ENCODE measurements at places on chromosomes 7 and 10. TPM values are rescaled to one million over a fixed set of nuclear protein-coding genes. Genes with fewer than 3 reads are reported as not detected.

Gene TMEM130
- total RNA-seq, result not detected

Gene PTEN
- total RNA-seq, result 49.5 TPM

Gene DKK1
- total RNA-seq, result not detected

Gene ITPRID1
- total RNA-seq, result not detected

Gene IDI2
- not detected for total RNA-seq

Gene AGBL3
- total RNA-seq, result 2.5 TPM

Gene CACNA2D1
- total RNA-seq, result not detected

Gene LRMDA
- not detected for total RNA-seq

DNA sequence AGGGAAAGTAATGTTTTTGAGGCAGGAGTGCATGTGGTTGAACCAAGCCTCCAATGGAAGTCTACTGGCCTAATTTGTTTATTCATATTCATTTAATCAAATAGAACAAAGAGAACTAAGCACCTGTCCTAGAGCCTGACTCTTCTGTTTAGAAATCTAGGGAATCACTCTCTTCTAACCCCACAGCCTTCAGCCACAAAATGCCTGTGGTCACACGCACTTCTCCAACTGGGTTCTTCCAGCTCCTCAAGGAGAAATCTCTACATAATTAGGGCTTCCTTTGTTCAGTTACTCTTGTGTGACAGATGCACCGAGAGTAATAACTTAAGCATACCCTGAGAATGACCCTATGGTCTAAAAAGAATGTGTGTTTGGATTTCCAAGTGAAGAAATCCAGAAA lies 133.7 kb upstream of the NAMPT start:
- H3K36me3 ChIP-seq, result no peaks in the 10 kb centered on the region
- H3K27me3 ChIP-seq, result no peaks in the 10 kb centered on the region
- no peaks in the 10 kb centered on the region for H3K4me1 ChIP-seq
- H3K27ac ChIP-seq, result no peak overlapping the region
- DNase-seq, result no peak
- H3K4me3 ChIP-seq, result no peak overlapping the region

DNA sequence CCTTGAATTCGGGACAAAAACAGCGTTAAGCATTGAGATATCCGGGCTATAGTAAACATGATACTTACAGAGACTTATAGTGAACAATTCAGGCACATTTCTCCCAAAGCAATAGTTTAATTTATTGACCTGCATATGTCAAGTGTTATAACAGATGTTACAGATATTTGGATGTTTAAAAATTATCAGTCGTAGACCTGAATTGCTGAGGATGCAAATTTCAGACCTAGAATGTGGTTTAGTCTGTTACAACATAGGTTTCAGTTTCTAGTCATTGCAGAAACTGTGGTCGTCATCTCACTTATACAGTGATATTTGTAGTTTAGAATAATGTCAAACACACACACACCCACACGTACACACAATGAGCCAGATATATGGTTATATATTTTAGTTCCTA lies 85.2 kb downstream of the VTI1A start:
- H3K27me3 ChIP-seq, result no peaks in the 10 kb centered on the region
- DNase-seq, result no peak
- H3K4me1 ChIP-seq, result no peaks in the 10 kb centered on the region
- H3K4me3 ChIP-seq, result no peak overlapping the region
- H3K36me3 ChIP-seq, result no peaks in the 10 kb centered on the region

DNA sequence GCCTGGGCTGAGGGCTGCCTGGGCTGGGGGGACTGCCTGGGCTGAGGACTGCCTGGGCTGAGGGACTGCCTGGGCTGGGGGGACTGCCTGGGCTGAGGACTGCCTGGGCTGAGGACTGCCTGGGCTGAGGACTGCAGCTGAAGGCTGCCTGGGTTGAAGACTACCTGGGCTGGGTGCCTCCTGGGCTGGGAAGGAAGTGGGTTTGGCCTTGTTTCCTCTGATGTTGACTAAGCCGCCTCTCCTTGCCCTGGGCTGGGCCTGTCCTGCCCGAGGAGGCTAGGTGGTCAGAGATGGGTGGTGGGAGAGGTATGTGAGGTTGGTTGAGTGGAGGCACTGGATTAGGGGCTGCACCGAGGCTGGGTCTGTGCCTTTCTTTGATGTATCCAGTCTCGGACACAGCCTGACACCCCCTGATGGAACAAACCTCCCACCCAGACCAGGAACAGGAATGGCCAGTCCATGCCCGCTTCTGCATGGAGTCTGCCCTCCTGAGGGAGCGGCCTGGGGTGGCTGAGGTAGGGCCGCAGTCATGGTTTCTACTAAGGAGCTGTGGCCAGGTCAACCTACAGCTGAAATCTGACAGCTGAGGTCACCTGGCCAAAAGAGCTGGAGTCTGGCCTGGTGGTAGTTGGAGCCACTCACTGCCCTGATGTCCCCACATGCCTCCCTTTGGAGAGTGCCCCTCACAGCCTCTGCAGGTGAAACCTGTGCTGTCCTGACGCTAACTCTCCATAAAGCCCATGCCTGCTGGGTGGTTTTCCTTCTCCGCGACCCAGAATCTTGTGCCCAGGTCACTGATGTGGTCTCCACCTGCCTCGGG lies 22.3 kb downstream of the SCART1 start:
- no peak for DNase-seq
- no peak overlapping the region for H3K27ac ChIP-seq
- peaks cover 17% of the 10 kb centered on the region for H3K4me1 ChIP-seq
- H3K27me3 ChIP-seq, result no peaks in the 10 kb centered on the region

DNA sequence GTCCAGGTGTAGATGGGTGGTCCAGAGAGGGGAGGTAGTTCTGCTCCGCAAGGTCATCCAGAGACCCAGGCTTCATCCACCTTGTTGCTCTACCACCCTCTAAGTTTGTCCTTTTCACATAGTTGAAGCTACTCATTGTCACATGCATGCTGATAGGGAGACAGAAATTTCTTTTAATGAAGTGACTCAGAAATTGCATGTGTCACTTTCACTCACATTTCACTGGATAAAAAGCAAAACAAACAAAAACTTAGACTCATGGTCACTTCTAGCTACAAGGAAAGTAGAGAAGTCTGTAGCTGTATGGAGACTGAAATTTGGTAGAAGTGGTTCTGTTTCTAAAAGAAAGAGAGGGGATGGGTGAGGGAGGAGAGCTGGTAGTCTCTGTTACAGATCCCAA lies 161.9 kb downstream of the SORCS3 start:
- no peaks in the 10 kb centered on the region for H3K36me3 ChIP-seq
- H3K4me3 ChIP-seq, result no peak overlapping the region
- H3K4me1 ChIP-seq, result no peaks in the 10 kb centered on the region
- no peak for DNase-seq

- no peak overlapping the region for H3K27ac ChIP-seq
- H3K27me3 ChIP-seq, result no peaks in the 10 kb centered on the region
- H3K4me1 ChIP-seq, result no peaks in the 10 kb centered on the region
- DNase-seq, result no peak
- H3K4me3 ChIP-seq, result no peak overlapping the region
Measured at GRCh38 chr10:83680470-83680891, 458.8 kb upstream of the GHITM start.

DNA sequence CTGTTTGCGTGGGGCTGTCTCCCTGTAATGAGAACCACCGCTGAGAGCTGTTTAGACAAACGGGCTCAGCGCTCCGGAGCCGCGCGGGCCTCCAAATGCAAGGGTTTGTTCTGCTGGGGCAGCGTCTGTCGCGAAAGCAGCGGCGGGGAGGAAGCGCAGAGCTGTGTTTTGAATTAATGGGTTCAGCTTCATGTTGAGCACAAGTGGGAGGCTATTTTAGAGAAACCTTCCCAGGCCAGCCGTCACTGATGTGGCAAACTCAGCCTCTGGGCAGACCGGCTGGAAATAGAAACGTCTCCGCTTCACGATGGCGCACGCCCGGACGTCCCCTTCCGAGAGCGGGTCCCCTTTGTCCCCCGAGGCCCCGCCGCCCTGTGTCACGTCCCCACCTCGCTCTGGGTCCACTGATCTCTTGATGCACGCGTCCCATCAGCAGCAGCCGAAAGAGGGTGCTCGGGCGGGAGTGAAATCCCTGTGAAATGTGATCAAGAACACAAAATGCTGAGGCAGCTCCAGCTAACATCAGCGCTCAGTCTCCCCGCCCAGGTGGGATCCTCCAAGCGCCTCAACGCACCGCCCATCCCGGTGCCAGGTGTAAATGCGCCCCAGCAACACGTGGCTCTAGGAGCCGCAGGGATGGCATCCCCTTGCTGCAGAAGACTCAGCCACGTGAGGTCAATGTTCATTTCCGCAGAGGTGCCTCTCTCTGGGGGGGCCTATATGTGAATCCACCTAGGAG lies 44.9 kb downstream of the BAMBI start:
- H3K27ac ChIP-seq, result no peak overlapping the region
- DNase-seq, result no peak

- no peak for DNase-seq
- no peak overlapping the region for H3K27ac ChIP-seq
- no peak overlapping the region for H3K4me3 ChIP-seq
- H3K27me3 ChIP-seq, result no peaks in the 10 kb centered on the region
- no peaks in the 10 kb centered on the region for H3K36me3 ChIP-seq
Measured at GRCh38 chr10:129832573-129833467, 131.3 kb downstream of the EBF3 start.

DNA sequence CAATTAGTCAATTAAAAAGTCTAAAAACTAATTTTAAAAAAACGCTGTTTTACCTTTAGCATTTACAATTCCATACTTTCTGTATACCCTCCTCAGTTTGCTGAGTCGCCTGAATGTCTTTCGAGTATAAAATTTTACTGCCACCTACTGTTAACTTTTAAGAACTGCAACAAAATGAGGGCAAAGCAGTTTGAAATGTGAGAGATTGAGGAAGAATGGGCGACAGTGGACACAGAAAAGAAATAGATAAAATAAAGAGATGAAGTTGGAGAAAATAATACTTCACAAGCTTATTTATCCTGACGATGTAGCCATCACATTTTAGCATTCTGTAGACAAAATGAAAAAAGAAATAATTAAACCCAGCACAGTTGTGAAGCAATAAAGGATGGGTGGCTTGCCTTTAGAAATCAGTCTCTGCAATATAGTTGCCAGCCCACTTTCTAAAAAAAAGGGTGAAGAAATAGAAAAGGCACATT lies 110.8 kb upstream of the PTN start:
- no peak overlapping the region for H3K4me3 ChIP-seq
- H3K4me1 ChIP-seq, result no peaks in the 10 kb centered on the region
- no peak for DNase-seq
- no peak overlapping the region for H3K27ac ChIP-seq

GRCh38 chr7:128025380-128025779 lies 5.9 kb downstream of the LRRC4 start:
- H3K27me3 ChIP-seq, result no peaks in the 10 kb centered on the region
- DNase-seq, result no peak
- H3K4me3 ChIP-seq, result no peak overlapping the region
- no peak overlapping the region for H3K27ac ChIP-seq
- no peaks in the 10 kb centered on the region for H3K4me1 ChIP-seq
- H3K36me3 ChIP-seq, result peaks cover 3% of the 10 kb centered on the region

- H3K4me1 ChIP-seq, result no peaks in the 10 kb centered on the region
- no peak for DNase-seq
- H3K27me3 ChIP-seq, result no peaks in the 10 kb centered on the region
Measured at GRCh38 chr7:128781851-128782250, 6.3 kb upstream of the OPN1SW start.

- DNase-seq, result no peak
- no peaks in the 10 kb centered on the region for H3K36me3 ChIP-seq
- H3K27me3 ChIP-seq, result no peaks in the 10 kb centered on the region
Measured at GRCh38 chr7:17719998-17720397, 220.3 kb downstream of the SNX13 start.

- no peak within 1 kb of the TSS for H3K27ac ChIP-seq
- DNase-seq, result no peak
- no peaks in the 10 kb centered on the region for H3K4me1 ChIP-seq
- no peaks in the 10 kb centered on the region for H3K36me3 ChIP-seq
- no peak within 1 kb of the TSS for H3K4me3 ChIP-seq
Measured at GRCh38 chr7:30751696-30752273, at the start of gene INMT. TSS of gene INMT (plus strand) at chr7:30752135. CDS start at chr7:30752151, 16 bp downstream.

DNA sequence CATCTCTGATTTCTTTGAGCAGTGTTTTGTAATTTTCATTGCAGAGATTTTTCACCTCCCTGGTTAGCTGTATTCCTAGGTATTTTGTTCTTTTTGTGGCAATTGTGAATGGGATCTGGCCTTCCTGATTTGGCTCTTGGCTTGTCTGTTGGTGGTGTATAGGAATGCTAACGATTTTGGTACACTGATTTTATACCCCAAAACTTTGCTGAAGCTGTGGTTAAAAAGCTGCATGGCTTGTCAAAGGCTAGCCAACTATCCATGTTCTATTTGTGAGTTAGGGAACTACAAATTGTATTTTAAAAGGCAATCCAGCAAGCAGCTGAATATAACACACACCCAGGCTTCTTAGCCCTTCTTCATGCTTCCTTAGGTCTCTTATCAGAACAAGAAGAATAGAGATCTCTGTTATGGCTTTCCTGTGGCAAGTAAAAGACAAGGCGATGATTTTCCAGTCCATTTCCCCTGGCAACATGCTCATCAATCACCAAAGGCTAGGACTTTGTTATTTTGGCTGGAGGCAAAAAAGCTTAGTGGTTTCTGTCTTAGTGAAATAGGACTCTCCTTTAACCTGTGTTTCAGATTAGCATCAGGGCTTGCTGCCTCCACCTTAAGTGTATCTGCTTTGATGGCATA lies 77.5 kb downstream of the CDK6 start:
- no peaks in the 10 kb centered on the region for H3K36me3 ChIP-seq
- no peaks in the 10 kb centered on the region for H3K4me1 ChIP-seq
- no peaks in the 10 kb centered on the region for H3K27me3 ChIP-seq
- no peak overlapping the region for H3K4me3 ChIP-seq

DNA sequence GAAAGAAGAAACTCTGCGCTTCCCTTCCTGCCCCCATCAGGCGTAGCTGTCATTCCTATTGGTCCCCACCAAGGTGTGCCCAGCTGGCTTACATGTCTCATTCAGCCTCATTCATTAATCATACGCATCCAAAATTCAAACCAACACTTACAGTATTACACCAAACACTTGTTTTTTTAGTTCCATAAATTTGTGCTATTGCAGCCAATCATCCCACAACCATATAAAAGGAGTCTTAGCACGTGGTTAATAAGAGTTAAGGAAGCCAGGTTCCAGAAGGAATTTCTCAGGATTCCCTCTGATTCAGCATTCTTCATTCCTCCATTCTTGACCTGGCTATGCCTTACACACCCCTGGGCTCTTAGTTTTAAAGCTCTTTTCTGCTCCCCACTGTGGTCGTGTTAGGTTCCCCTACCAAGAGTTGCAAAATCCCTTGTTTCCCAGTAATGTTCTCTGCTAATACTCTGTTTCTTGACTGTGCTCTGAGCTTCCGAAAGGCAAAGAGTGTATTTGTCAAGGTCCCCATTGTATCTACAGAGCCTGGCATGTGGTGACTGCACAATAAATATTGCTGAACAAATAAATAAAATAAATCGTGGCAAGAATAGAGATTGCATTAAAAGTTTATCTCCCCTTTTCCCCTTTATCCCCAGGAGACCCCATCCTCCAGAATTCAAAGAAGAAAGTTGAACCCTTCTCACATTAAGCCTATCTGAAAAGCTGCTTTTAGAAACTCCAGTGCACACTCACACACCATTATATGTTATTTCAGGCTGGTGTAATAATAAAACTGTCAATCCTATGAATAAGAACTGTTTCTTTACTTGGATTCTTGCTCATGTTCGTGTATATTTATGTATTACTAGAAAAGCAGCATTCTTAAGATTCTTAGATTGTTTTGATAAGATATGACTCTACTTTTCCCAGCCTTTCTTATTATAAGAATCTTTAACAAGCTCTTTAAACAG lies 514.4 kb downstream of the INHBA start:
- H3K4me3 ChIP-seq, result no peak overlapping the region
- no peak for DNase-seq
- H3K27ac ChIP-seq, result no peak overlapping the region
- no peaks in the 10 kb centered on the region for H3K4me1 ChIP-seq

All from CD8-positive, alpha-beta memory T cell (primary cell).